ENCODE measurements at places on chromosomes 5 and 9.

DNA sequence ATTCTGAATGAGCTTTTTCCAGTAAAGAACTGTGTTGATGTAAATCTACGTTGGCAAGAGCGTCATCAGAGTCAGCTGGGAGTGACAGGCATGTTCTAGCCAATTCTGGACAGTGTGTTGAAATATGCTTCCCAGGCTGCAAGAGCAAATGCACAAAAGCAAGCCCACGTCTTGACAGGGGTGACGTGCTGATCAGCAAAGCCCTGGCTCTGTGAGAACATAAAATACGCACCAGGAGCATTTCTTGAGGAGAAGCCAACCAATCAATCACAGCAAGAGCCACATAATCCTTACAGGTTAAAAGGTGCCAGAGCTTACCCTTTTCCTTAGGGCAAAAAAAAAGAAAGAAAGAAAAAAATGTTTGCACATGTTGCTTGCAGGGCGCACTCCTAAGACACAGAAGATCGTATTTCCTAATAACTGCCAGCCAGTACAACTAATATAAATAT, 148.1 kb downstream of the PDE4D start:
- peak; percentile 66 for DNase-seq

DNA sequence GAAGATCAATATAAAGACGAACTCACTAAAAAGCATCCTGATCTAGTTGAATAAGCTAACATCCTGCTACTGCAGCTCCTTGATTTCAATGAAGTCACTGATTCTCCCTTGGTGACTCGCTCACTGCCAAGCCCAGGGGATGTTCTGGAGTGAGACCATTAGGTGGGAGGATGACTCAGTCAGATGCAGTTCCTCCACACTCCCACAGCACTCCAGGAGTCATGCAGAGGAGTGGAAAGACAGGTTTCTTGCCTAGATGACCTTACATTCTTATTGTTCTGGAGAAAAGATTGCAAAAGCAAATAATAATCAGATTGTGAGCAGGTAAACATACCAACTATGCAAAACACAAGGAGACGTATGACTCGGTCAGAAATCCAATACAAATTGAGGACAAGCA, 15.3 kb downstream of the GCNT4 start:
- no peak for DNase-seq

DNA sequence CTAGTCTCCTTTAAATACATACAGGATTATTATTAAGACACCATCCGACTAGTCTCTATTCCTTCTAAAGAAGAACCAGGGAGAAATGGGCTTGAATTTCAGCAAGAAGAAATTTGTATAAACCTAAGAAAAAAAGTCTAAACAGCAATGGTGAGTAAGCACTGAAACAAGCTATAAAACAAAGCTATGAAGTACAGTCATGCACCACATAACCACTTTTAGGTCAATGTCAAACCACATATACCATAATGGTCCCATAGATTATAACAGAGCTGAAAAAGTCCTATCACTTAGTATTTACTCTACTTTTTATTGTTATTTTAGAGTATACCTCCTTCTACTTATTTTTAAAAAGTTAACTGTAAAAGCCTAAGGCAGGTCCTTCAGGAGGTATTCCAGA, 102.0 kb upstream of the NFIB start:
- DNase-seq: no peak

GRCh38 chr9:137429974-137430722, 7.0 kb downstream of the NOXA1 start:
- no peak for DNase-seq

GRCh38 chr5:43729846-43730478, 127.0 kb downstream of the NNT start:
- no peak for DNase-seq

DNA sequence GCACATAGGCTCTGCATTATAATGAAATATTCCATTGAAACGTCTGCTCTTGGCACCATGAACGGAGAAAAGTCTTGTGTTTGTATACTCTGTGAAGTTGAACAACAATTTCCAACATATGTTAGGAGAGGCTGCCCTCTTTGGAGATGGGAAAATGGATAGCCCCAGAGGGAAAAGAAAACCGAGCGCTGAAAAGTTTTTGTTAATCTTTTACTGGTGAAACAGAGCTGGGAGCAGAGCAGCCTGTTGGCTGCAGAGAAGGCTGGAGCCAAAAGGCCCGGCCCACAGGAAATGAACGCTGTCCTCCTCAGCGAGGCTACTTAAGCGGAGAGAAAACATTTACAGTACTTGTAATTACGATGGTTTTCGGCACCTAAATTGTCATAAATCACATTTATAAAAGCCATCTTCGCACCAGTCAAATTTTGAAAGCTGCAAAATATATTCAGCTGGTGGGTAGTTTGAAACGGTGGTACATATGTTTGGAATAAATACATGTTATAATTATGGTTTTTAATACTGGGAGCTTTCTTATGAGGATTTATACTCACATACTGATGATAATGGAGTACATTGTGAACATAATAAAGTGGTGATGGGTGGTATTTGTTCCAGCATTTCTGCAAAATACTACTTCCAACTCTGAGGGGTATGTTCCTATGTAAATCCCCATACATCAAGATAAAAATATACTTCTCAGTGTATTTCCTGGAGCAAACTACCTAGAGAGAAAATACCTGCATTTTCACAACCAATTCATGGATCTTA, 129.6 kb upstream of the CNTLN start:
- peak; percentile 96 for DNase-seq

DNA sequence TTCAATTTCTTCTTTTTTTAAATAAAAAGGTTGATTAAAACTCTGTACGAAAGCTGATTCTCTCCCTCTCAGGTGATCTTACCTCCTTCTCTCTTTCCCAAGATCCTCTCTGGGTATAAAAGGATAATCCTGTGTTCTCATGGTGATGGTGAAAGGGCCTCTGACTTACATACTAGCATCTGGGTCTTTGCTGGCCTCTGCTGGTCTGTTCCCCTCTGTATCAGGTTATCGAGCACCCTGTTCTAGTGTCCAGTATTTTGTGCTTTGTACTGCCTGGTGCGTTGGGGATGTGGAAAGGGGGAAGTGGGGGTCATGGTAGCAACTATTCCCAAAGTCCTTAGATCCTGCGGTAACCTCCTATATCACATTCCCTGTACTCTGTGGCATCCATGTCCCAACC, 328.9 kb downstream of the NR2F1-AS1 start:
- DNase-seq: no peak

GRCh38 chr9:134403292-134403681, 77.0 kb downstream of the RXRA start:
- no peak for DNase-seq

All from skin of body (tissue), 3 donors.